Right ventricle myocardium superior (tissue), 1 donor: ENCODE measurements at places on chromosomes 1 and 21. TPM values are rescaled to one million over a fixed set of nuclear protein-coding genes. Genes with fewer than 3 reads are reported as not detected.

The COL8A2 gene
- 1.4 TPM for total RNA-seq

The TSPEAR gene
- total RNA-seq = 0.51 TPM

The FCER1G gene
- total RNA-seq = 21.5 TPM

The ZBED6 gene
- total RNA-seq = 12.3 TPM

The AHCYL1 gene
- 39.8 TPM for total RNA-seq

The KRTAP13-4 gene
- not detected for total RNA-seq

The KCNA3 gene
- 0.24 TPM for total RNA-seq

The ST6GALNAC5 gene
- 0.46 TPM for total RNA-seq

The ANKRD35 gene
- total RNA-seq = 1.1 TPM

The RHD gene
- not detected for total RNA-seq

The GPX7 gene
- 3.9 TPM for total RNA-seq

The INSRR gene
- 0.40 TPM for total RNA-seq

The LMNA gene
- 270 TPM for total RNA-seq

The PRAMEF10 gene
- not detected for total RNA-seq

The ATAD3C gene
- total RNA-seq = 0.94 TPM

The TCHH gene
- total RNA-seq = not detected

The PTPN14 gene
- 25.1 TPM for total RNA-seq

The SERPINC1 gene
- total RNA-seq = 0.51 TPM

The PDXK gene
- total RNA-seq = 93.8 TPM

The AUNIP gene
- total RNA-seq = 0.11 TPM

The ETV3 gene
- 16.4 TPM for total RNA-seq

The DISC1 gene
- 3.0 TPM for total RNA-seq

The PPFIA4 gene
- total RNA-seq = 19.3 TPM

The TAS1R3 gene
- total RNA-seq = 0.40 TPM

The DNAI4 gene
- 13.5 TPM for total RNA-seq

The SIM2 gene
- total RNA-seq = not detected

The OLIG2 gene
- not detected for total RNA-seq

The SLC66A1 gene
- total RNA-seq = 5.8 TPM

The C1orf185 gene
- not detected for total RNA-seq

The EVA1C gene
- 12.9 TPM for total RNA-seq

The TPTE gene
- not detected for total RNA-seq

The C8B gene
- total RNA-seq = not detected

The CD1D gene
- 1.2 TPM for total RNA-seq

The MYOC gene
- total RNA-seq = 2.1 TPM

The FALEC gene
- total RNA-seq = not detected

The ZBTB48 gene
- 11.7 TPM for total RNA-seq

The NEK2 gene
- total RNA-seq = not detected

The ZZZ3 gene
- total RNA-seq = 30.3 TPM

The MIXL1 gene
- not detected for total RNA-seq

The GPR153 gene
- 12.5 TPM for total RNA-seq

The TLCD4 gene
- 47.7 TPM for total RNA-seq

The TMPRSS15 gene
- not detected for total RNA-seq

The PADI2 gene
- total RNA-seq = 0.46 TPM

The MARK1 gene
- 13.7 TPM for total RNA-seq

The KCND3 gene
- 19.7 TPM for total RNA-seq

The SPRR2B gene
- total RNA-seq = not detected
